AG08396 (cell line): ENCODE measurements at places on chromosomes 5 and 9.
A peak's percentile ranks its signal among the peaks of the same experiment; 100 is the strongest.

- DNase-seq: no peak
Observed at GRCh38 chr5:160289721-160290120, 22.6 kb downstream of the CCNJL start.

DNA sequence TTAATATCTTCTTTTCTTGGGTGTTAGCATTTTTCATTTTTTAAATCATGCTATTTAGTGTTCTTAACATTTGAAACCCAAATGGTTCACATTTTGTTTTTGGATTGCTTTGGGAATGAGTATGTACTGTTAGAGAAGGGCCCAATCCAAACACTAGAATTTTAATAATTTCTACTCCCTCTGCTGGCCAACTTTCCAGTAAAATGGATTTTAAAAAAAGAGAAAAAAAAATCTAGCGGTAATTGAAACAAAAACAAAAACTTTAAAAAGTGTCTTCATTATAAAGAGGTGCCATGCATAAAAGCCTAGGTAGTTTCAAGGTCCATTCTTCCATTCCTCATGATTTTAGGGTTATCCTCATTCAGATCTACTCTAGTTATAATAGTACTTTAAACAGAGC lies 32.1 kb upstream of the RICTOR start:
- no peak for DNase-seq

DNA sequence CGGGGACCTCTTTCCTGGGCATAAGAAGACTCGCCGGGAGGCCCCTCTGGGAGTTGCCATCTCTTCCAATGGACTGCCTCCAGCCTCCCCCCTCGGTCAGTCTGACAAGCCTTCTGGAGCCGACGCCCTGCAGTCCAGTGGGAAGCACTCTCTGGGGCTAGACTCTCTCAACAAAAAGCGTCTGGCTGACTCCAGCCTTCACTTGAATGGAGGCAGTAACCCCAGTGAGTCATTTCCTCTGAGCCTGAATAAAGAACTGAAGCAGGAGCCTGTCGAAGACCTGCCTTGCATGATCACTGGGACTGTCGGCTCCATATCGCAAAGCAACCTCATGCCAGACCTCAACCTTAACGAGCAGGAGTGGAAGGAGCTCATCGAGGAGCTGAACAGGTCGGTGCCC lies 28.4 kb upstream of the LTC4S start:
- peak; percentile 72 for DNase-seq

DNA sequence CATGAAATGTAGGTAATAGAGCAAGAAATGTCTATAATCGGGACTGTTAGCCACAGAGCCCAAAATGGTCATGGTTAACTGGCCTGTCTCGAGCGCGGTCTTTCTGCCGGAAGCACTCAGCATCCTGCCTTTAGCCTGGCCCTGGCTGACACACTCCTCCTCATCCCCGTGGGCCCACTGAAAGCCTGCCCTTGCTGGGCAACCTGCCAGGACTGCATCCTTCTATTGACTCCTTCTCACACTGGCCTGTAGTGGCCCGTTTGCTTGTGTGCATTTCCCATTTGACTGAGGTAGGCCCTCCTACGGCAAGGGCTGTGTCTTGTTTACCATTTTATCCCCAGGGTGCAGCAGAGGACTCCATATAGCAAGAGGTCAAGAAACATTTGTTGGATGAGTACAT lies 215.7 kb downstream of the ATPSCKMT start:
- DNase-seq: no peak

- DNase-seq: no peak
Observed at GRCh38 chr5:125017796-125018195, 271.4 kb upstream of the ZNF608 start.

DNA sequence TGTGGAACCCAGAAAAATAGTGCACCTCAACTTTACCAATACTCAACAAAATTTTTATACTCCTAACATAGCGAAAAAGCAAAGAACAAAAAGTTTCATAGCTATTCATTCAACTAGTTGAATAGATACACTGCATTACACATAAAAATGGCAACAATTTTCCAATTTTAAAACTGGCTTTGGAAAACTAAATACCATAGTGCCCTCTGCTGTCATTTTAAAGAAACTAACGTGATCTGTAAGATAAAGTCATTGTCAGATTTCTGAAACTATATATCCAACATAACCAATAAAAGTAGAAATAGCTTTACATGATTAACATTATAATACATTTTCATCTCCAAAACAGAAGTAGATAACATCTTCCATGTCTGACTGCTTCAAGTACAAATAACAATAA lies 31.6 kb downstream of the DTWD2 start:
- DNase-seq: peak; percentile 12

- DNase-seq: no peak
Observed at GRCh38 chr5:108508979-108509378, 127.1 kb upstream of the FBXL17 start.

- DNase-seq: no peak
Observed at GRCh38 chr9:97633859-97634490, 354 bp downstream of the NCBP1 start.

DNA sequence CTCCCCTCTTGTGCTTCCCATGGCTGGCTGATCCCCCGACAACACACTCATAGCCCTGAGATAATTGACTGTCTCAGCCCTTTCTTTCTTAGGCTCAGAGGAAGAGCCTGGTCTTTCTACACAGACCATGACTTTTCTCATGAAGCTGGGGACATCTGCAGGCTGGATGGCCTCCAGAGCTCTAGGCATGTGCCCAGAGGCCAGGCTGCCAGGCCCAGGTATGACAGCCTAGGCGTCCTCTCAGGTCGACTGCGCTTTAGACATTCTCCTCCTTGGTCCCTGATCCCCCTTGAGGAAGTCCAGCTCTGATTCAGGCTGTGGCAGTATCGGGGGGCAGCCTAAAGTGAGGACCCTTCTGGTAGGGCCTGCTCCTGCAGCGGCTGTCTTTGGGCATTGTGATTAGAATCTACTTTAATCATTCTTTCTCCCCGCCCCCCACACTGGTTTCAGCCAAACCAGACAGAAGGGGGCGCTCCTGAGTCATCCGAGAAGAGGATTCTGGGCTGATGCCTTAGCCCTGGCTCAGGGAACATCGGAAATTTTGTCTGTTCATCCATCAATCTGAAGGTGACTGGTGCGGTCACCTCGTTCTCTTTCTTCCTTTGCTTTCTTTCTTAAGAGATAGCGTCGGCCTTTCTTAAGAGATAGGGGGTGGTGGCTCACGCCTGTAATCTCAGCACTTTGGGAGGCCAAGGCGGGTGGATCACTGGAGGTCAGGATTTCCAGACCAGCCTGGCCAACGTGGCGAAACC lies 66.5 kb upstream of the HSPA9 start:
- DNase-seq: peak; percentile 70

DNA sequence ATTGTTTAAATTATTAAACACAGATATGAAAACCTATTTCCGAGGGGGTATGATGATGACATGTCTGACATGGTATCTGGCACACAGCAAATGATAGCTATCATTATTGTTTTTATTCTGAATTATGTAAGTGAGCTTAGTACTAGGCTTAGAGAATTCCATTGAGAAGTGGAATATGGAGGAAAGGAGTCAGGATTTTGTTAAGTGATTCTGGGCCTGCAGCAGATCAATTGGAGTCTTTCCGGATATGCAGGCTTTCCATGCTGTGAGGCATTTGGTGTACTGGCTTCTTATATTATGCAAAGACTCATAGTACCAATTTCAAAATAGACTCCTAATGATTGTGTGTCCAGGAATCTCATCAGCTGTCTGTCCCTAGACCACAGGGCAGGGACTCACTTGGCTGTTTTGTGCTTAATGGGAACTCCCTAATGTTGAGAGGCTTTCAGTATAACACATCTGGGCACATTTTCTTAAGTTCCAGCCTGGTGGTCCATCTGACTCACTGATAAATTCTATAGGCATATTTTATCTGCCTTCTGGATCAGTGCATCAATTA lies 180.0 kb upstream of the KLF9 start:
- DNase-seq: no peak

DNA sequence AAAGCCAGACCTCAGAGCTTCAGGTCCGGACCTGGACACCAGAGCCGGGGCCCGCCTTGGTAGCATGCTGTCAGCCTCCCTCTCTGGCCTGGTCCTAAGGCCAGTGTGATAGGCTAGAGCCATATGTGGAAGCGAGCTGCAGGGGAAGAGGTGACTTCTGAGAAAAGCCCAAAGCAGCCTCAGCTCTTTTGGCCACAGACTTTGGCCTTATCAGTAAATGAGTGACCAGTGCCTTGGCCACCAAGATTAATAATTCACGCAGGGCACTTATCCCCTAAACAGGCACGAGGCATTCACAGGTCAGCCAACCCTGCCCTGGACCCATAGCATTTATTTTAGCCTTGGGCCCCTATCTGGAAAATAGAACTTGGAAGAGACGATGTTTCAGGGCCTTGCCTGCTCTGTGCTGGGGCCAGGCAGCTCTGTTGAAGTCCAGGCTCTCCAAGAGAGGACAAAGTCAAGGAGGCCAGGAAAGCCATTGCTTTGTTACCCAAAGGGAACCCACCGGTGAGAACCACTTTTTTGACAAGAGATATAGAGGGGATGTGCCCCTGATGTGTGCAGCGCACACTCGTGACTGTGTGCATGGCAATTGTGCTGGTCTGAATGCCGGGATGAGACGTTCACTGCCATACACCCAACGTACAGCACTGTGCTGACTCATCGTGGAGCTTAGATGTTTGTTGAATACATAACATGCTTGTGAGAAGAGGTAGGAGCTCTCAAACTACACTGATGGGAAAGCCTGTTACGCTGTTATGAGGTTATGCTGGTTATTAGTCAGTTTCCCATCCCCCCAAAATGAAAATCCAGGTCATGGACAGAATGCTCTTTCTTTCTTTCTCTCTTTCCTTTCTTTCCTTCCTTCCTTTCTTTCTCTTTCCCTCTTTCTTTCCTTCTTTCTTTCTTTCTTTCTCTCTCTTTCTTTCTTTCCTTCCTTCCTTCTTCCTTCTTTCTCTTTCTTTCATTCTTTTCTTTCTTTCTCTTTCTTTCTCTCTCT lies 5.0 kb upstream of the SLC34A1 start:
- DNase-seq: peak; percentile 78

DNA sequence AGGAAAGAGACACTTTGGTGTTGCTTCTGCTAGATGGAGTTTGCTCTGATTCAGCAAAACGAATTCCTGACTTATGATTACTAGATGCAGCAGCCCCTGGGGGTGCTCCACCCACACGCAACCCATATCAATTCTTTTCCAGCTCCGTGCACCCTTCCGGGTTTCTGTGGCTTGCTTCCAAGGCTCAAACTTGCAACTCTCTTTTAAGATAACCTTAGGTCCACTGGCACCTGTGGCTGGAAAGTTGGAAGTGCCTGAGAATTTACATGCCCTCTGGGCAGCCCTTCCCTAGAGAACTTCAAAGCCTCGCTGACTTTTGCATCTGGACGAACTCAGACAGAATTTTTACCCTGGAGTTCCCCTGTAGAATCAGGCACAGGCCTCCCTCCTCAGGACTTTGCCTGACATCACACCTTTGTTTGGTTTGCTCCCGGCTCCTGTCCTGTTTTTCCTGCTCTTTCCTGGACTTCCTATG lies 224.9 kb downstream of the SNX18 start:
- no peak for DNase-seq

DNA sequence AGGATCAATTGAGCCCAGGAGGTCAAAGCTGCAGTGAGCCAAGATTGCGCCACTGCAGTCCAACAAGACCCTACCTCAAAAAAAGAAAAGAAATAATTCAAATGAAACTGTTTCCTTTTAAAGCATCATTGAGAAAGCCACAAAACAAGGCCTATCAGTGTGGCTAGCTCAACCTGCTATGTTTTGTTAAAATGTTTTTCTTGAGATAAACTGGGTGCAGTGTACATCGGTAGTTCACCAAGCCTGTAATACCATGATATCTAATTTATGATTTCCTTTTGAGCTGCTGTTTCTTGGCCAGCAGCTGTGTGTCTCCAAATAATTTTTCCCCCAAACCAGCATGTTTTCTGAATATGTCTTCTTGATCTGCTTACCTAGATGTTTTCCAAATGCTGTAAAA lies 97.3 kb upstream of the GOLGA1 start:
- no peak for DNase-seq

DNA sequence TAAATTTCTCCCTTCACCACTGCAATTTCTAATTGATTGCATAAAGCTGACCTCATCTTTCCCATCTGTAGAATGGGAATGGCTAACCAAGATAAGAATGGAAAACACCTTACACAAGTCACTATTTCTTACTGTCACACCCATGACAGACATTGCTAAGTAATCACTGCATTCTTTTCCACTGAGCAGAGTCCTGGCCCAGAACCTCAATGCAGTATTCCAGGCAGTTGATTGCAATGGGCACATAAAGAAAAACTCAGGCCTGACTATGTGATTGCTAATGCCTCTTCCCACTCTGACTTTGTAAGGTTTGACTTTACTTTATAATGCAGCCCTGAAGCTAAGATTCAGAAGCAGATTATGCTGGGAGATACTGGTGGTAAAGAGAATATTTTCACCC lies 29.3 kb downstream of the TRIM32 start:
- no peak for DNase-seq

DNA sequence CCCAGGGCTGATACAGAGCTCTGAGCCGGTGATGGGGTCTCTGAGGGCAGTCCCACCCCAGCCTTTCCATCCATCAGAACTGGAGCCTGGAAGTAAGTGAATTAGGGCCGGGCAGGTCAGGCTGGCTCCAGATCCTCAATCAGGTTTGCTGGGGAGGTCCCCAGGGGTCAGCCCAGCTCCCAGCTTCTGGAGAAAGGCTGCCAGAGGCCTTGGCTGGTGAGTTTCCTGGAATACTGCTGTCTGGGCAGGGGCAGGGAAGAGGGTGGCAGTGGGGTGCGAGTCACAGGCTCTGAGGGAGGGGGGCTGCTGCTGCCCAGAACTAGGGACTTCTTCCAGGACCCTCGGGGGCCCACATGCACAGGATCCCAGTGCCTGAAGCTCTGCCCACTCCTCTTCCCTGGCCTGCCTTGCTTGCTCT lies 200.6 kb upstream of the MVB12B start:
- DNase-seq: no peak

GRCh38 chr5:1840071-1840547 lies 38.9 kb downstream of the NDUFS6 start:
- DNase-seq: no peak

DNA sequence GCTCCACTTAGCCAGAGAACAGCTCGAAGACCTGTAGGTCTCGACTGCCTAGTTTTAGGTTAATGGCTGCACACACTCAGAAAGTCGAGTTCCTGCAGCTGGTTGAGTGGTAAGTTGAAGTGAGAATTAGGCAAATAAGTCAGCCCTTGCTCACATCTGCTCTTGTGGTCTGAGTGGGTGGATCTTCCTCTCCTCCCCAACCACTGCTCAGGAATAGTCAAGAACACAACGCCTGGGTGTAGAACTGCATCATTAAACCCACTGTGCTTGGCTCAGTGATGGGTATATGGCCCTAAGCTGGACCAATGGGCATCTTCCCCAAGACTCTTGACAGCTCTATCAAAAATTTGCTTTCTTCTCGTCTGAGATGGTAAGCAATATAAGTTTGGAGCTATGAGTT lies 20.9 kb upstream of the ADAM19 start:
- DNase-seq: no peak
